ENCODE measurements at places on chromosomes 6 and 20. TPM values are rescaled to one million over a fixed set of nuclear protein-coding genes. Genes with fewer than 3 reads are reported as not detected.
A peak's percentile ranks its signal among the peaks of the same experiment; 100 is the strongest.

HLA-DQB1 gene
- polyA plus RNA-seq = 5.6 TPM

HLA-A gene
- polyA plus RNA-seq = 216 TPM

MEP1A gene
- polyA plus RNA-seq = not detected

KIF25 gene
- 0.61 TPM for polyA plus RNA-seq

BPIFB4 gene
- polyA plus RNA-seq = not detected

DOK5 gene
- 10.2 TPM for polyA plus RNA-seq

CAPN11 gene
- 0.21 TPM for polyA plus RNA-seq

RRAGD gene
- polyA plus RNA-seq = 35.4 TPM

EPPIN gene
- 0.36 TPM for polyA plus RNA-seq

PLEKHG1 gene
- 36.6 TPM for polyA plus RNA-seq

- DNase-seq = no peak
Observed at GRCh38 chr6:134663800-134664535, 285.9 kb downstream of the ALDH8A1 start.

DNA sequence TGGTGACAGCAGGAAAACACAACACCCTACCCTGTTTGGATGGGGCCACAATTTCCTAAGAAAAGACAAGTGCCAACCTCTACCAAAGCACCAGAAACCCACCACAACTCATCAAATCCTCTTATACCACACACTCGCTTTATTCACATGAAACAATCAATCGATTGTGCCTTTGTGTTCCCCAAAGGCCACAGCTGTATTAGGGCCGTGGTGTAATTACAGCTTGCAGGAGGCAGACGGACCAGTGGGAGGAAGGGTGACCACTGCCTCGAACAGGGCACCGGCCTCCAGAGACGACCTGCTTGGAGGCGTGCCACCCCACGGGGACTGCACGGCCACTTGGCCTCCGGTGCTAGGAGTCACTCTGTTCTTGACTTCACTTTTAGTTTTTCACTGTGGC, 264.1 kb downstream of the FOXC1 start:
- no peak for DNase-seq

- no peak for DNase-seq
Observed at GRCh38 chr6:89660981-89661380, 22.4 kb upstream of the LYRM2 start.

- no peak for DNase-seq
Observed at GRCh38 chr6:3350252-3350796, 91.6 kb downstream of the PSMG4 start.

DNA sequence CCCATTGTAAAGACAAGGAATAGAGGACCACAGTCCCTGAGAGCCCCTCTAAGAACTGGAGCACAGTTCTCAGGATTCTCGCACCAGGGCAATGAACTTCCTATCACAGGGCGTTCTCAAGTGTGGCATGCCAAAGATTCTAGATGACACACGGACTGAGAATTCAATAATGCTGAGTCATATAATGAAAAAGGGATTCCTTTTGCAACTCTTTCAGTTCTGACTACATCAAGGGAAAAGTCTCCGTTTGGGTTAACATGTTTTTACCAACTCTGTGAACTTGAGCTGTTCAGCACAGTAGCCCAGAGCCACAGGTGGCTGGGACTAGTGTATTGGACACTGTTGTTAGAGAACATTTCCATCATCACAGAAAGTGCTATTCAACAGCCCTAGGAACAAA, 3.4 kb downstream of the MED20 start:
- no peak for DNase-seq

GRCh38 chr6:111938710-111939109, 65.5 kb upstream of the FYN start:
- DNase-seq = no peak

GRCh38 chr6:154650351-154650750, 82.9 kb upstream of the SCAF8 start:
- no peak for DNase-seq

GRCh38 chr6:155313602-155314091, 637 bp downstream of the TFB1M start:
- no peak for DNase-seq

GRCh38 chr6:18395856-18396197, 8.7 kb downstream of the RNF144B start:
- no peak for DNase-seq

GRCh38 chr20:1215386-1216170, 10.3 kb upstream of the RAD21L1 start:
- DNase-seq = no peak

GRCh38 chr20:63626424-63627128, at the start of gene GMEB2:
TSS of gene GMEB2 (minus strand) at chr20:63627101. CDS start at chr20:63619397, 7,704 bp downstream.
- DNase-seq = peak; percentile 48

DNA sequence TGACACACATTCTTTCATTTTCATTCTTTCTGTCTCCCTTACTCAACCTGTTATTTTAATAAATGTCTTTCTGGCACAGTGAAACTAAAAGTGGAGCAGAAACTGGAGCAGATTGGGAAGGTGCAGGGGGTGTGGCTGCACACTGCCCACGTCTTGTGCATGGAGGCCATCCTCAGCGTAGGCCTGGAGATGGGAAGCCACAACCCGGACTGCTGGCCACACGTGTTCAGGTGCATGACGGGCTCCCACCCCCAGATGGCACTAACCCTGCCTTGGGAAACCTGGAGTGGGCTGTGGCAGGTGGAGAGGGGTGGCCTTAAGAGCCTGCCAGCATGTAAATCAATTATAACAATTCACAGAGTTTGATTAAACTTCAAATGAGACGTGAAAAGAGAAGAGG, 71.4 kb upstream of the PBOV1 start:
- no peak for DNase-seq

GRCh38 chr6:40477246-40478126, 109.7 kb downstream of the LRFN2 start:
- no peak for DNase-seq

- DNase-seq = no peak
Observed at GRCh38 chr20:41034239-41034638, 5.6 kb downstream of the TOP1 start.

DNA sequence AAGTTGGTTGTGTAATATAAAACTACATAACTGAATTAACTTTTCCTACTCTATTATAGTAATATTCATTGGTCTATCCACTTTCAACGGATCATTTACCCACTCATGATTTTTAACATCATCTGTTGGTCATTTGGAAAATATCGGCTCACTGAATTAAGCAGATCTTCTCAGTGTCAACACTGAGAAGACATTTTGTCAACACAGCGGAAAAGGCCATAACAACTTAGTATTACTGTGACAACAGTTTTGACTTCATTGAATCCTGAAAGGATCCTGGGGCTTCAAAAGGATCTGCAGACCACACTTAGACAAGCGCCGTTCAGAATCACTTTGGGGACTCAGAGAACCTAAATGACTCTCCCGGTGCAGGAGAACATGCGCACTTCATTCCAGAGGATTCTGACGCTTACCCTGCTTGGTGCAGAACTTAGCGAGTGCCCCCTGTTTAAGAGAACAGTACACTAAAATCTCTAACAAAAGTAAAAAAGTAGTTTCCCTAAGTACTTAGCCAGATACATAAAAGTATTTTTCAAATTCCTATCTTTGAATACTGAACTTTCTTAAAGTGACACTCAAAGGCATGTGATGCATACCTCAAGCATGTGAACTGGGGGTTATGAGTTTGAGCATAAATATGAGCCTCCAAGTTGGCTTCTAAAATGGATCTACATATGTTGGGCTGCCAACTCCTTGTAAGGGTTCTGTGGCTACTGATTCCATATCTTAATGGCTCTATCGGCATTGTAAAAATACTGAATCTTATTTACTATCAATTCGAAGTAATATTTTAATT, 4.0 kb downstream of the ZBTB2 start:
- DNase-seq = no peak

DNA sequence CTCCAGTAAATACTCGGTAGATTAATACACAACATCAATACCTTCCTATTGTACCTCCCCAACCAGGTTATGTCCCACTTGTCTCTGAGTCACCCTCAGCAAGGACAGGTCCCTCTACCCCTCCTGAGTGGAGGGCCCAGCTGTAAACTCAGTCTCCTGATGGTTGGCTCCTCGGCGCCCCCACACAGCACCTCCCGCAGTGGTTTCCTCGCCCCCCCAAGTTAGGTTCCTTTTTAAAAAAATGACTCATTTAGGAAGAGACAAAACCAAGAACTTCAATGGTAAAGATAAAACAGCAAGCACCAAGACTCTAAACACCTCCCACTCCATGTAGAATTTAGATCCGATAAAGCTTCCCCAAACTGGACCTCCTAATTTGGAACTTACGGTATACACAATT, 83.5 kb downstream of the TRERF1 start:
- DNase-seq = no peak

DNA sequence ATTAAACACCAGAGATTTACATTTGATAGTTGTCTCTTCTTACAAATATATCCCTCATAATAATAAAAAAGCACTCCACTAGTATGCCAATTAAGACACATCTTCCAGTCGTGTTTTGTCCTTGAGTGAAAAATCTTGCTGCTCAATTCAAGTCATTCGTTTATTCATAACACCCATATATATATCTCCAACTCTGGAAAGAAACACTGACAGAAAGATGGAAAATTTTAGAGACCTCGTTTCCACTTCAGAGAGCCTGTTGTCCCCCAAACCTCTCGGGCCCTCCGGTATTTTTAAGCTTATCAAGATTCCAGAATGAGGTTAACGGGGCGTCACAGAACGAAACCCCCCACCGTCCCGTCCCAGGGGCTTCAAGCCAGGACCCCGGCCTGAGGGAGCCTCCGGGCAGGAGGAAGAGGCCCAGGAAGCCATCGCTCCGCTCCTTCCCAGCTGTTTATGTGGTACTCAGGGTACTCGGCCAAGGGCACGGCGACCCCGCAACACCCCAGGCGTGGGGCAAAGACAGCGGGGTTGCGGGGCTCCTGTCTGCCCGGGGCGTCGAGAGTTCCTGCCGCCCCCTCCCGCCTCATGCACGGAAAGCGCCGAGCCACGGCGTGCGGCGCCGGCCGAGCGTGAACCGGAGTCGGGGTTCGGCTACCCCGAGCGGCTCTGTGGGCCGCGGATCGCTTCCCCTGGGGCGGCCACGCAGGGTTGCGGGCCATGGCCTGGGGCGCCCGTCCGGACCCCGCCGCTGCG, 623 bp upstream of the SNX9 start:
- DNase-seq = peak; percentile 29

DNA sequence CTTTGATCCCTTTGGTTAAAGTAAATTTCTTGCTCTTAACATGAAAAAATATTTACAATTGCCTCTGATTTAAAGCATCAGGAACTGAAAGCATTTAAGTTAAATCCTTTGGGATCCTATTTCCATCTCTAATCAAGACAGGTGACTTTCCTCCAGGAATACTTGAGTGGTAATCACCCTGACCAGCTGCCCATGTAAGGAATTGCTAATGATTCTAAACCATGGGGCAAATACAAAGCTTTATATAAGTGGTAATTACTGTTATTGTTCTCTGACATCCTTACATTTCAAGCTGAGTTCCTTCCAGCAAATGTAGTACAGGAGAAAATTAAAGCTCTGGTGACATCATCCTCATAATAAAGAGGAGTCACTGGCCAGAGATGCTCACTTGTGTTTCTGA, 100.6 kb downstream of the CRYBG1 start:
- no peak for DNase-seq

DNA sequence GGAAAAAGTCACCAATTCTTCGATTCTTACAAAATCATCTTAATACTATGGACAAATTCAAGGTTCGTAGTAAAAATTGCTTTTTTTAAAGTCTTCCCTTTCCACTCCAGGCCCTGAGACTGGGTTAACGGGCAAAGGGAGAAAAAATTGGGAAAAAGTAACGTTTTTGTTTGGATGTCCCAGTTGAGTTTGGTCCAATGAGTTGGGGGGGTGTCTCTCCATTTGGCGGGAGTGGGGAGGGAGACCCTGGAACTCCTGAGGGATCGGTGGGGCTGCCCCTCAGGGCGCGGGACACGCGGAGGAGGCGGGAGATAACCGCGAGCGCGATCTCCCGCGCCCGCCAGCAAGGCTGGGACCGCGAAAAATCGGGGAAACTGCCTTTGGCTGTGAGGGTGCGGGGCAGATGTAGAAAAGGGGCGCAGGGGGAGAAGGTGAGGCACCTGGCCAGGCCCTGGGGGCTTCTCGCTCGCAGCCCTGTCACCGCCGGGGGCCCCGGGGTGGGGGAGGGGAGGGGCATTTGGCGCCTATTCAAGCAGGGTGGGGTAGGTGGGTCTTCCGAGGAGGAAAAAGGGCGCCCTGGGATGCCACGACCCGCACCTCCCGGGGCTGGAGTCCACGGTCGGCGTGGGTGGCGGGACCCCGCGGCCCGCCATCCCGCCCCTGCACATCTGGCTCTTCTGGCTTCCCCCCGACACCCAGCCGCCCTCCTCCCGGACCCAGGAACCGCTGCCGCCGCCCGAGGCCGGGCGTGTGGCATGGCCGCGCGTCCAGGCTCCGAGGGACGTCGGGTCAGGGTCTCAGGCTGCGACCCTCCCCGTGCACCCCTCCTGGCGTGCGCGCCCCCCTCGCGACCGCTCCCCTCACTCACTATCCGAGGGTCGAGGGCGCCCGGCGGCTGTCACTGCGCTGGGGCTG, 595 bp downstream of the FBXO5 start:
- no peak for DNase-seq

- no peak for DNase-seq
Observed at GRCh38 chr6:26045928-26046368, 41.3 kb upstream of the HFE start.

- DNase-seq = no peak
Observed at GRCh38 chr6:64815718-64816117, 891.3 kb downstream of the EYS start.

DNA sequence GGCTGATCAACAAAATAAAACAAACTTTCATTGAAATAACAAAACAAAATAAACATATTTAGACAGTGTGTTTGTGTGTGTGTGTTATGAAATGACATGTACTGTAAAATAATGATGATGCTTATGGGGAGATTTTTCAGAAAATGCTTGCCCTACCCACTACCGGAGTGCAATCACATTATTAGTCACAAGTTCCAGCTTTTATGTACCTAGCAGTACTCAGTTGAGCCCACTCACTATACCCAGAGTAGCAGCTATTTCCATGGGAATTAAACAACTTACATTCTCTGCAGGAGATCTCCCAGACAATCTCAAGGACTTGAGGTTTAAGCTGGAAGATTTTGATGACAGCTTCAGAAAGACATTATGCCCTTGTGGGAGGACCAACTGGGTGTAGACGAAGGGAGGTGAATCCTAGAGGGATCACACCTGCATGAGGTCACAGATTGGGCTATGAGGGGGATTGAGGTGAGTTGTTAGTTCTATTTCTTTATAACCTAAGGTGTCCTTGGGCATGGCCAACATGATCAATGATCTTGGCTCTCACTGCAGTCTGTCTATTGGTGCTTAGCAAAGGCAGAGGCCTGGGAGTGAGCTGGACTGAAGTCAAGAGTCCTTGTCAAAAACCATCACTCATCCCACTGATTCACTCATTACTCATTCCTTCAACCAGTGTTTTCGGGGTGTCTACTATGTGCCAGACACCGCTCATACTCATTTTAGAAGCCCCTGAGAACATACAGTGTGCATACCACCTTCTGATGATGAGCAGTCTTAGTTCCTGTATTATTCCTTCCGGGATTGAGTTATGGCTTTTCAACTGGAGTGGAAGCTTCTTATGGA, 6.7 kb upstream of the CLIC5 start:
- no peak for DNase-seq

DNA sequence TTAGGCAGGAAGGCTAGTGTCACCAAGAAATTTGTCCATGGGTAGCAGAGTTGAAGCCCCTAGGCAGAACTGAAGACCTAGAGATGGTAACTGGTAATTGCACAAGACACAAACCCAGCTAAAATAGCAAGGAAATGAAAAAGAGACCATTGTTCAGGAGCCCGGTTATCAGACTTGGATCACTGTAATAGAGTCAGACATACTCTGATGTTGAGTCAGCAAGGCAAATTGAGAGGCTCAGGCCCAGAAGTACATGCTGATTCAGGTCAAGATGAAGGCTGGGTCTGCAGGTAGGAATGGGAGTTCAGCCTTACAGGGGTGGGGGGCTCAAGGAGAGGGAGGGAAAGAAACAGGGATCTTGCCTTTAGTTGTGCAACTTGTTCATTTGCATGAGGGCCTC, 6.5 kb upstream of the TMEM242 start:
- DNase-seq = no peak
